Caudate nucleus (tissue), 63 donors: ENCODE measurements at places on chromosomes 5 and 9.

DNA sequence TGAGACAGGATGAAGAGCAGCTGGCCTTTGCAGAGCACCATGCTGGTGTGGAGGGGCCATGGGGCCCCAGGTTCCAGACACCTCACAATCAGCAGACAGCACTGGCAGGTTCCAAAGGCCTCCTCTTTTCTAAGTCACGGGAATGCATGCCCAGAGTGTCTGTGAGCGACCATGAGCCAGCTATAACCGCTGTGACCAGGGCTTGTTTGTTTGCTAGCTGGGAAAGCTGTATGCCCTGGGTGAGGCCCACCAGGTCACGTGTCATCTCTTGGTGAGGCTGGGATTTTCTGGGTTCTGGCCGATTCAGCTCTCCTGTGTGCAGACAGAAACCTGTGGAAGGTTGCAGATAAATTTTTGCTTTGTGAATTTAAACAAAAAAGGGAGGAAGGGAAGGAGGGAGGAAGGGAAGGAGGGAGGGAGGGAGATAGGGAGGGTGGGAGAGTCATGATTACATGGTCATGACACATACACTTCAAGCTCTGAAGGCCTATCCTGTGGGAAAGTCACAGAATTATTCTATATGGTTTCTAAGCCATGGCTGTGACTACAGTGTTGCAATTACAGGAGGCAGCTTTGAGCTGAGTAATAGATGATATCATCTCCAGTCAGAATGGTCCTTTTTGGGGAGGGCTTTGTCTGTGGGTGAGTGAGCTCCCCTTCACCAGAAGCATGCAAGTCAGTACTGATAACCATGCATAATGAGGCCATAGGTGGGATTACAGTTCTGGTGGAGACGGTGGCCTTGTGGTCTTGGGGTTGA lies 37.2 kb downstream of the PAPPA start:
- DNase-seq, result no peak

DNA sequence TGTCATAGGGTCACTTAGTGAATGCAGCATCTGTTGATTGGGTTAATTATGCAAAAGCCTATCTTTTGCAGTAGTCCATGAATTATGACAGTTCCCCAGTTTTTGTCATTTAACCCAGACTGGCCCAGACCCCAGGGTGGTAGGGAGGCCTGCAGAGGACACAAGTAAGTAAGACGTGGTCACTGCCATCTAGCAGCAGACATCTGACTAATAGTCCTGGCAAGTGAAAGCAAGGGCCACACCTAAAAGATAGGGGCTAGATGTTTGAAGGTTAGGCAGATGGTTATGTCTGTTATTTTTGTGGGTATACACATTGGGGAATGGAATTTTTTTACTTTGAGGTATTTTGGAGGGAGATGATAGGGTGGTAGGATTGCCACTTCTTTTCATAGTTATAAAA lies 48.0 kb downstream of the RAB14 start:
- DNase-seq, result no peak

DNA sequence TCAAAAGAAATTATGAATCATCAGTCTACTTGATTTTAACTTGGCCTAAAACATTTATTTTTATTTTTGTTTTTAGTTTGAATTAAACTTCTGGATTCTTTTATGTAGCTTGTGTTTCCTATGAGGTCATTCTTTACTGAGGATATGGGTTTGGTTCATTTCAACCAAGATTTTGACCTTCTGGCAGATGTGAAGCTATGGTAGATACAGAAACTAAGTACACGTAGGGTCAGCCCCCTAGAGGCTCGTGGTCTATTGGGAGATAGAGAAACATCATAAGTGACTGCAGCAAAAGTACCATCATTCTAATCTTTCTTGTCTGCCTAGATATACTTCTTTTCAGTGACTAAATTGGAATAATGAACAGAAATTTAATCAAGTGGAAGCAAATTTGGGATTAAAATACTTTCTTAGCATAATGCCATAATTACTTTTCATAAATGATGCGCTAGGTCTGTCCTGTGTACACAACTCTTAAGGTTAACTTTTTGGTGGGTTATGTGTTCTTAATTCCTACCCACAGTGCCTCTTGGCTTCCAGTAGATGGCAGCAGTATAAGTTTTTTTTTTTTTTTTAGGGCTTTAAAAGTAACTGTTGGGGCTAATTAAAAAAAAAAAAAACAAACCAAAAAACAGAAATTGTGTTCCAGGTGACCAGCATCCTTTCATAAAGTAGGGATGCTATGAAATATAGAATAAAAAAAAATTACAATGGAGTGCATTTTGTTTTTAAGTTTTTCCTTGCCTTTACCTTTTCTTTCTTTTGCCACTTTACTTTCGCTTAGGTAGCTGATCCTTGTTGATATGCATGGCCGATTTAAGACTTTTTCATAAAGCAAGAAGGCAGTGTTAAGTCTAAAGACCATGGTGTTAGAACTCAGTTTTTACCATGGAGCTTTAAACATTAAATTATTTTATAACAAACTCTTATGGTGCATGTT lies 49.9 kb downstream of the LRRTM2 start:
- no peak for DNase-seq

- DNase-seq, result no peak
These were observed 23.9 kb downstream of the PTPN3 start for GRCh38 chr9:109474170-109474569.

DNA sequence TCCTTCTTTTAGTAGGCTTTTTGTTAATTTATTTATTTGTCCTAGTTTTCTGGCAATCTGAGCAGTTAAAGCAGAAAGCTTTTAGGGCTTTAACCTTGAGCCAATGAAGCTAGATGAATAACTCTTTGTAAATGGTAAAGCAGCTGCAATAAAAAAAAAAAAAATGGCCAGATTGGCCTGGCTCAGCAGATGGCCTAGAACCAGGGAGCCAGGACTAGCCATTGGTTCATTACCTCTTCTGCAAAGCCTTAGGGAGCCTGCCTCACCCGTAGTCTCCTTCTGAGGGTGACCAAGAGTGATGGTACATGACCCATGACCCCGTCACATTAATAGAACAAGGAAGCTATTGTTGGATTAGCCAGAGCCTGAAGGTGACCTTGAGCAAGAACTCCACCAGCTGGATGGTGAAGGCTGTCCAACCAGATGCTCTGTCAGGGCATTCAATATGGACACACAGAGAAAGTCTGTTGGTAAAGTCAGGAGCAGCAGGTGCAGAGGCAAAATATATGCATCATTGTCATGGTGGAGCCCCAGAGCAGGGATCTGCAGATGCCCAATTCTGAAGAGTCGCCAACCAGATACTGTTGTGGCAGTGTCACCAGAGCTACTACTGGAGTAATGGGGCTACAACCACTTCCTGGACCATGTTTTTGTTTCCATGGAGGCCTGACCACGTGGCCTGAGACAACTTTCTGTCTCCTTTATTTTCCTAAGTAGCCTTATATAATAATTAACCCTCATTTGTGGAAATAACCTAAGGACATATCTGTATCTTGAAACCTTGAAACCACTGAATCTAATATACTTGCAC lies 100.7 kb downstream of the MTX3 start:
- DNase-seq, result no peak

GRCh38 chr5:34031966-34032365 lies 11.0 kb downstream of the C1QTNF3 start:
- no peak for DNase-seq
